Large intestine (tissue), 12 donors: ENCODE measurements at places on chromosomes 5 and 9.

- DNase-seq = no peak
These were observed 10.5 kb downstream of the SLC38A9 start for GRCh38 chr5:55701462-55702103.

GRCh38 chr9:115495052-115495635 is 377.2 kb upstream of the TNC start:
- peak; percentile 77 for DNase-seq

DNA sequence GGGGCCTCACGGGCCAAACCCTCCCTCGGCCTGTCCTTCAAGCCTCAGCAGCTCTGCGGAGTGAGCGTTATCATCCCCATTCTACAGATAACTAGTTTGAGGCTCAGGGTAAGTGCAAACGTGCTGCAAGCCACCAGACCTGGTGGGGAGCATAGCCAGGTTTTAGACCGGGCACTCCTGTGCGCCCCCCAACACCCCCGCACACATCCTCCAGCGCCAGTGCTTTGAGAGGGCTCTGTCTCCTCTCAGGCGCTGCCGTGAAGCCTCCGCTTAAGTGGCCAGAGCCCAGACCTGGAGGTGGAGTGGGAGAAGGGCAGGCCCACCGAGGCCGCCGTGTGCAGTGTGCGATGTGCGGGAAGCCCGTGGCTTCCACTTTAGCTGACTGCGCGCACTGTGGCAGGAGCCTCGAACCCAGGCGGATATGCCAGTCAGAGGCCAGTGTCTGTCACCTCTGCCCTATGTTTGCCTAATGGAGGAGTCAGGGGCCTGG is 1.6 kb upstream of the MGAT1 start:
- no peak for DNase-seq

- peak; percentile 12 for DNase-seq
These were observed 61.8 kb downstream of the COX7C start for GRCh38 chr5:86679529-86679928.

DNA sequence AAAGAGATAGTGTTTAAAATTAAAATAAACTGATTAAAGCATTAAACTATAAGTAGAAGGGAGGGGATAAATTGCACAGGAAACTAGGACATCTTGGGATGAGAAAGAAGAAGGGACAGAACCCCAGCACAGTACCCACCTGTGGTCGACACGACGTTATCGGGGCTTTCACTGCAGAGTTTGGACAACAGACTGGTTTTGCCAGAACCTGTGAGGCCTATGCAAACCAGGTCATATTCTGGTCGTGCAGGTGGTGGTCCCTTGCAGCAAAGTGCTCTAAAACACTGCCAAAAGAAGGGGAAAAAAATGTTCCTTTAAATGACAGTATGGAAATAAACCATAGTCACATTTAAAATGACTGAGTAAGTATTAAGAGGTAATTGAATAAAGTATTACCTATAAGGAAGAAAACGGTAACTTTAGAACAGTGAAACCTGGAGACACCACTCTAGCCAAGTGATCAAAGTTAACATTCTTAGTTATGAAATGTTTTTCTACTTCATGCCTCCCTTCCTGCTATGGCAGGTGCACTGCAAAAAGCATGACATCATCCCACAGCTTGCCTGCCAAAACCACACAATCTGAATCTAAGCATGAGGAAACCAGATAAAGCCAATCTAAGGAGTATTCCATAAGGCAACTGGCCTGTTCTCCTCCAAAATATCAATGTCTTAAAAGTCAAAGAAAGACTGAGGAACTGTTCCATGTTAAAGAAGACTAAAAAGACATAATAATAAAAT is 138.6 kb downstream of the ARL15 start:
- no peak for DNase-seq

- no peak for DNase-seq
These were observed 101.0 kb downstream of the TMEM232 start for GRCh38 chr5:110625376-110625999.
